ENCODE measurements at places on chromosomes 5 and 9.
A peak's percentile ranks its signal among the peaks of the same experiment; 100 is the strongest.

- DNase-seq = no peak
These were observed 746.7 kb upstream of the TYRP1 start for GRCh38 chr9:11946531-11946930.

DNA sequence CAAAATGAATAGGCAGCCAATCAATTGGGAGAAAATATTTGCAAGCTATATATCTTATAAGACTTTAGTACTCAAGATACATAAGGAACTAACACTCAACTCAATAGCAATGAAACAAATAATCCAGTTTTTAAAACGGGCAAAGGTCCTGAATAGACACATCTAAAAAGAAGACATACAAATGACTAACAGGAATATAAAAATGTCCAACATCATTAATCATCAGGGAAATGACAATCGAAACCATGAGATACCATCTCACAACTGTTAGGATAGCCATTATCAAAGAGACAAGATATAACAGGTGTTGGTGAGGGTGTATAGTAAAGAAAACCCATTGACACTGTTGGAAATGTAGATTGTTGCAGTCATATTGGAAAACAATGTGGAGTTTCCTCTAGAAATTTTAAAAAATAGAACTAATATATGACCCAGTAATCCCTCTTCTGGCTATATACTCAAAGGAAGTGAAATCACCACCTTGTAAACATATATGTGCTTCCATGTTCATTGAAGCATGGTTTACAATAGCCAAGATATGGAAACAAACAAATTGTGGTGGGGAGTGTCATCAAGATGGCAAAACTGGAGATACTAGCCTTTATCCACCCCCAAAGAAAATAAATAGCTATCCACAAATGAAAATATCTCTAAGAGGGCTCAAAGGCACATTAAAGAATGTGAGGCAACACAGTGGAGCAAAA is 13.9 kb upstream of the BTNL3 start:
- DNase-seq = no peak

DNA sequence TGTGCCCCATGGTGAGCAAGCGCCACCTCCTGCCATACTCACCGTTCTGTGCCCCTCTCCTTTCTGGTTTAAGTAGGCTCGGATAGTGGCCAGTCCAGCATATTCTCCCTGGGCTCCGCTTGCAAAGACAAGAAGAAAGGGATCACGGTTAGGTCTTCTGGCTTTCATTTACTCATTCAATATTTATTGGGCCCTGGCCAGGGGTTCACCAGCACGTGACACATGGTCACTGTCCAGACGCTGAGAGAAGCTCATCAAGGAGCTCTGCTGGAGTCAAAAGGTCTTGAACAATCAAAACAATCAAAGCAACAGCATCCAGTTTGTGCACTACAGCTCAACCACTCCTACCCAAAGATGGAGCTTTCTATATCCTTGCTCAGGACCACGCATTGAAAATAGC is 80.2 kb downstream of the GLDC start:
- DNase-seq = no peak

GRCh38 chr5:75281716-75282465 is 45.2 kb upstream of the ANKRD31 start:
- DNase-seq = no peak

DNA sequence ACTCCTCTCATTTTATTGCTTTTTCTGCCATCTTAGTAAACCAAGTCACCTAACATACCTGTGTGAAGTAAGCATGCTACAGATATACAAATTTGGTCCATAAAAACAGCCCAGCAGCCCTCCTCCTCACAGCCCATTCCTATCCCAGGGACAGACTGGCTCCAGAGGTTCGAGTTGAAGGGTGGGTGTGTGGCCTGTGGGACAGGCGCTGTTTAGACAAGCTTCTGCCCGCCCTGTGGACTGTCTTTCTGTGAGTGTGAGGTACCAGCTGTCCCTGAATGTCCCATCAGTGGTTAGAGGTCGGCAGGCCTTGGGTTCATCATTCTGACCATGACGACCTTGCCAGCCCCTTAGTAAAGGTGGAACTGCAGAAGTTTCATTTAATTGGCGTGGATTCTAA is 82.0 kb downstream of the WNK2 start:
- DNase-seq = no peak

DNA sequence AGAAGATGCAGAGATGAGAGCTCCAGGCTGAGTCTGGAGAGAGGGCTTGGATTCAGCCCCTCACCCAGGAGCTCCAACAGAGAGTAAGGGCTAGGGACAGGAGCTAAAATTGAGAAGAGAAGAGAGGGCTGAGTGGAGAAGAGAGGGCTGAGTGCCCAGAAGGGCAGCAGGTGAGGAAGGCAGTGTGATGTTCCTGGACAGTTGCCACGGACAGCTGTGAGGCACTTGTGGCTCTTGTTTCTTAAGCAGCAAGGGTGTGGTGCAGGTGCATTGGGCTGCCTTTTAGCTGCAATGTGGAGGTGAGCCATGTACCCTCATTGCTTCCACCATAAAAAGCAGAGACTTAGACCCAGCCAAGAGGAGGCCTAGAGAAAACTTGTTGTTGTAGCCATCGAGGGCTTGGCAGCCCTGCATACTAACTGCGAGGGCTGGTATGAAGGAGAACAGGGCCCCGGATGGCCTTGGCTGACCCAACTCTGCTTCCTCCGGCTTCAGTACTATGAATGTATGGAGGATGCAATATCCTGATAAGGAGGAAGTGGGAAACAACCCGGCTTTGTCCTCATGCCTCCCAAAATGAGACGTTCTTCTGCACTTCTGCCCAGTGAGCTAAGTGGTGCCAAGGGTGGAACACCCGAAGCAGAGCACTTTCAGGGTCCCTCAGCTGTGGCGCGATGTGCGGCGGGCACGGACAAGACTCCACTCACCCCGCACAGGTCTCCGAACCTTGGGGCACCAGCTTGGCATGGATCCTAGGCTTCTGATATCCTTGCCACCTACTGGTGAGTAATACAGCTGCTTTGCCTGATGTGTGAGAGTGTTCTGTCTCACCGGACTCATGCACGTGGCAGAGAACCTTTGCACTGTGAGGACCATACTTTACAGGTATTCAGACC is 65.2 kb downstream of the LRRC70 start:
- DNase-seq = peak; percentile 51

GRCh38 chr5:120394259-120394658 is 69.8 kb upstream of the PRR16 start:
- DNase-seq = no peak

GRCh38 chr9:9004810-9005209 is 1205.2 kb upstream of the DMAC1 start:
- DNase-seq = no peak

DNA sequence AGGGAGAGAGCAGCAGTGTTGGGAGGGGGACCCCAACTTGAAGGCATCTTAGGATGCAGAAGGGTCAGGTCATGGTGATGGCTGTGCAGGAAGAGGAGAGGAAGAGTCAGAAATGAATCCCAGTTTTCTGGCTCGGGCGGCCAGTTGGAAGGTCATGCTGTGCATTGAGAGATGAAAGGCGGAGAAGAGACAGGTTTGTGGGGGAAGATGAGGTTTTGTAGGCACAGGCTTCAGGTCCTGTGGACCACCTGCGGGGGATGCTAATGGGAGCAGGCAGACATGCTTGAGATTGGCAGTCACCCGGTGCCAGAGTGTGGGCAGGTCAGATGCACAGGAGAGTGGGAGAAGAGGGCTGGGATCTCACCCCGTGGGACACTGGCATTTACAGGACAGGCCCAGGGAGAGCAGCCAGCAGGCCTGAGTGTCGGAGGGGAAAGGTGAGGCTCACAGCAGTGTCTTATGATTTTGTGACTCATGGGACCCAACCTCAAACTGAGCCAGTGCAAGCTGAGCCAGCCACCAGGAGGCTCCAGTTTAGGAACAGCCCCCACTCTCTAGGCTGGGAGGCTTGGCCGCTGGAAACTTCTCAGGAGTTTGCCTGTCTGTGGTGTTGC is 17.5 kb downstream of the STXBP1 start:
- DNase-seq = no peak

- DNase-seq = no peak
These were observed 72.4 kb downstream of the HABP4 start for GRCh38 chr9:96522366-96522765.

- peak; percentile 50 for DNase-seq
These were observed at the start of gene SLC25A48 for GRCh38 chr5:135834639-135835529. SLC25A48 (plus strand) TSS chr5:135834663; CDS start chr5:135834848, 185 bp downstream.

DNA sequence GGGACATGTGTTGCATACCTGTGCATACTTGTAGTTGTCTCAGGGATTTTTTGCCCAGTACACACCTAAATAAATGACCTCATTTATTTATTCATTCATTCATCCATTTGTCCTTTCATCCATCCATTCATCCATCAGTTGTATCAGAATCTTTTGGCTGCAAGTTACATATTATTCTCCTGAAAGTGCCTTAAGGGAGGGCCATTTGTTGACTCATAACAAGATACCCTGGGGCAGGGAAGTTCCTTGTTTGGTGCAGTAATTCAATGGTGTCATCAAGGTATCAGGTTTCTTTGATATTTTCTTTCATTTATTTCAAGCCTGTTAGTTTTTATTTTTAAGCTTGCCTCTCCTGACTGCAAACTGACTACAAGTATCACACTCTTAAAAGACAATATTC is 597.9 kb upstream of the TLE4 start:
- DNase-seq = peak; percentile 8

DNA sequence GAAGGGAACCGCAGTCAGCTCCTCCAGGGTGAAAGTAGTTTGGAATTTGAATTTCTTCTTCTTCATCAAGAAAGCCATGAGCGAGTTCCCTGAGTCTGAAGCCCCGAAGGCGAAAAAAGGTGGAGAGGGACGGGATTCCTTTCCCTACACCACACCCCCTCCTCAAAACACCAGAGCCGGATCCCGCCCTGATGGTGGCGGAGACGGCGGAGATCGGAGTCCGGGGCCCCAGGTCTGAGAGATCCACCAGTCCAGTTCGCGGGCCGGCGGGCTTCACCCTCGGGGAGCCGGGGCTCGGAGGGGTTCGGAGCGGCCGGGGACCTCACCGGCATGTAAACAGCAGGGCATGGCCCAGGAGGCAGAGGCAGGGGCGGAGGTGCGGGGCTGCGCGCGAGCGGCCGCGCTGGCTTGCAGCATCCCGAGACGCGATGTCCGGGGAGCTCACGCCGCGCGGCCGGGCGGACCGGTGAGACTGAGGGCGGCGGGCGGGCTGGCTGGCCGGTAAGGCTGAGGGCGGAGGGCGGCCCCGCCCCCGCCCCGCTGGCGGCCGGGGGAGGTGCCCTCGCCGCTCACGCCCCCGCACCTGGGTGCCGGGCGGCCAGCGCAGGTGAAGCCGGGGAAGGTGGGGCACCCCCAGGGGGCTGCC is 606 bp downstream of the EEIG1 start:
- DNase-seq = peak; percentile 22

- no peak for DNase-seq
These were observed 4.4 kb downstream of the NDST1 start for GRCh38 chr5:150512368-150512747.

DNA sequence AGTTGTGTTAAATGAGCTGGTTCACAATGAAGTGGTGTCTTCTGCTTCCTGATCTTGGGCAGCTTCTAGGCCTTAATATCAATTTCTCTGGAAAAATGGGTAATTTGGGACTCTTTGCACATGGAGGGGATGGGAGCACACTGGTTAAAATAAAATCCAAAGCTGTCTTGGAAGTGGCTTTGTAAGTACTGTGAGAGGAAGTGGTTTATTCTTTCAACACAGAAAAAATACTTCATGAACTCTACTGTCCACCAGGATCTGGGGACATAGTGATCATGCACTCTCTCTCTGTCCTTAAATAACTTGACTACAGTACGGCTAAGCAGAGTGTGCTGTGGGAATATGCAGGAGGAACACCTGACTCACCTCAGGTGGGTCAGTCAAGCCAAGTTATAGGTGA is 2.4 kb downstream of the PCYOX1L start:
- no peak for DNase-seq

GRCh38 chr9:76887003-76887821 is 18.7 kb downstream of the PRUNE2 start:
- no peak for DNase-seq

- no peak for DNase-seq
These were observed 311.5 kb downstream of the EFNA5 start for GRCh38 chr5:107359033-107359915.

DNA sequence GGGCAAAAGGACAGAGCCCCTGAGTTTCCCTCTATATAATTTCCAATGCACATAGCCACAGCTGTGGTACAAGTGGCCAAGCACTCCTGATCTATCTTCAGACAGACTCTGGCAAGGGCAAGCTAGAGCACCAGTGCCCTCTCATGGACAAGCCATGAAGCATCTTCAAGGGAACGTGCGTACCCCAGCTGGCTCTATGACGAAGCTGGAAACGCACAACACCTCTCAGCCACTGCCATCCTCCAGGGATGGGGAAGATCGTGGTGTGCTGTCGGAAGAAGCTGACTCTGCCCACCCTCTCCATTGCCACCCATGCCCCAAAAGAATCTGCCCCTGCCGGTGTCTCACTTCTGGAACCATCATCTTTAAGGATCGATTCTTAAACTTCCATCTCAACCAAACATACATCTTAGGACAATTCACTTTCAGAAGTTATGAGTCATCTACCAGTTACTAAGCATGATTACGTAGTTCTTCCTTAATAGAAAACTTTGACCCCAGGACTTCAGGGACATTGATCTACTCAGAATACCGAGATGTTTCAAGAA is 482.9 kb downstream of the AGTPBP1 start:
- peak; percentile 58 for DNase-seq

- no peak for DNase-seq
These were observed 122.0 kb downstream of the PAPPA start for GRCh38 chr9:116275418-116276195.

GRCh38 chr9:109168170-109168569 is 1.1 kb upstream of the FRRS1L start:
- DNase-seq = no peak

DNA sequence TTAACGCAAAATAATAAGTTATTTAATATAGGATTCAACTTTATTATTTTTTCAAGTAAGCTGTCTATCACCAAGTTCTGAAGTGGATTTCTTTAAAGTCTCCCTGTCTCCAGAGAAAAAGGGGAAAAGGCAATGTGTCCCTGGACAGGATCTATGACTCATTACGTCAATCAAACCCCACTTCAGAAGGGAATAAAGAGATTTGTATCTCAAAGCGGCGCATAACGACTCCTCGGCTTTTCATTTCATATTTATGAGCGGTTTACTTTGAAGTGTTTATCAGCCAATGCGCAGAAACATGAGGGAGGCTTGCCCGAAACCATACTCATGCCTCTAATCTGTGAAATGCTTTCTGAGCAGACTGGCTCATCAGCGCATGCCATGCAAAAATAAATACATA is 938.6 kb upstream of the WWC1 start:
- DNase-seq = no peak

GRCh38 chr5:6753851-6754250 is 40.6 kb downstream of the TENT4A start:
- DNase-seq = no peak

GRCh38 chr9:19201899-19202891 is 28.3 kb upstream of the DENND4C start:
- DNase-seq = peak; percentile 21

DNA sequence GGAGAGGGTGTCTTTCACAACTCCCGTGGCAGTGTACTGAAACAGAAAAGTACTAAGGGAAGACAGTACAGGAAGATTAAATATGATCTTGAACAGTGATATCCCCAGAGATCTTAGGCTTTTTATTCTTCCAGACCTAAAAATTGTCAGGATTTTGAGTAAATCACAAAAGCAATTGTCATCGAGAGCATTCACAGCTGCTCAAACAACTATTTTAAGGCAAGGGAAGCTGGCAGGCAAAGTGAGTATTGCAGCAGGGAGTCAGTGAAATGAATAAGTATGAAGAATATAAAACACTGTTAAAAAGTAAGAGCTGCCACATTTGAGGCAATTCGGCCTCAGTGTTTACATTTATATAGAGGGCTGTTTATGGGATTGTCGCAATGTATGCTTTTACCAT is 479.0 kb downstream of the CAAP1 start:
- no peak for DNase-seq

- DNase-seq = no peak
These were observed 59.7 kb downstream of the GNA14 start for GRCh38 chr9:77588271-77588937.

Data from NCI-H1105 treated with DMSO at 0.1 percent for 48 hours (cell line).